ENCODE measurements at places on chromosomes 1 and 21. TPM values are rescaled to one million over a fixed set of nuclear protein-coding genes. Genes with fewer than 3 reads are reported as not detected.

Gene PGBD5
- total RNA-seq = under 0.01 TPM

Gene TMOD4
- total RNA-seq = not detected

Gene CR1L
- total RNA-seq = not detected

Gene RGS2
- 10.1 TPM for total RNA-seq

Gene AXDND1
- total RNA-seq = not detected

Gene GOLT1A
- not detected for total RNA-seq

Gene ACTL8
- not detected for total RNA-seq

Gene PADI2
- not detected for total RNA-seq

Gene S100A16
- total RNA-seq = 530 TPM

Gene SUMO3
- 110 TPM for total RNA-seq

Gene ARMH1
- total RNA-seq = not detected

Gene PTAFR
- 0.14 TPM for total RNA-seq

Gene CNR2
- not detected for total RNA-seq

Gene LAD1
- total RNA-seq = not detected

Gene ASCL5
- total RNA-seq = not detected

Gene KLHDC7A
- not detected for total RNA-seq

Gene PBX1
- 7.0 TPM for total RNA-seq

Gene TBX19
- total RNA-seq = 1.0 TPM
